ENCODE measurements at places on chromosomes 5 and 9.

DNA sequence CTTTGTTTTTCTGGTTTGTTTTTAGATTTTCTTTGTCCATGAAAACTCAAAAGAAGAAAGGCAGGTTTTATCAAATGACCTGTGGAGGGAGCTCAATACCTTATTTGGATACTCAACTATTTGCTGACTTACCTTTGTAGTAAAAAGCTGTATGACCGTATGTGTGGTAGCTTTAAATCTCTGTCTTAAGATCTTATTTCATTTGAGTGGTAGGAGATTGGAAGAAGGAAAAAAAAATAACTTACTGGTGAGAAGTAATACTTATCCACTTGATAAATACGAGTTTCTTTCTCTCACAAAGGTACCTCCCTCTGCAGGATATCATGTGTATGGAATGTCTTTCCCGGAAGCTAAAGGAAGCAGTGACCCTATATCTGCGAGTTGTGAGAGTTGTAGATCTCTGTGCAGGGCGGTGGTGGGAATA lies 15.0 kb downstream of the FBXO38 start:
- DNase-seq = no peak

GRCh38 chr5:56083286-56083854 lies 88.6 kb upstream of the IL6ST start:
- no peak for DNase-seq

GRCh38 chr5:74034733-74035132 lies 408.7 kb downstream of the ARHGEF28 start:
- peak; percentile 42 for DNase-seq

DNA sequence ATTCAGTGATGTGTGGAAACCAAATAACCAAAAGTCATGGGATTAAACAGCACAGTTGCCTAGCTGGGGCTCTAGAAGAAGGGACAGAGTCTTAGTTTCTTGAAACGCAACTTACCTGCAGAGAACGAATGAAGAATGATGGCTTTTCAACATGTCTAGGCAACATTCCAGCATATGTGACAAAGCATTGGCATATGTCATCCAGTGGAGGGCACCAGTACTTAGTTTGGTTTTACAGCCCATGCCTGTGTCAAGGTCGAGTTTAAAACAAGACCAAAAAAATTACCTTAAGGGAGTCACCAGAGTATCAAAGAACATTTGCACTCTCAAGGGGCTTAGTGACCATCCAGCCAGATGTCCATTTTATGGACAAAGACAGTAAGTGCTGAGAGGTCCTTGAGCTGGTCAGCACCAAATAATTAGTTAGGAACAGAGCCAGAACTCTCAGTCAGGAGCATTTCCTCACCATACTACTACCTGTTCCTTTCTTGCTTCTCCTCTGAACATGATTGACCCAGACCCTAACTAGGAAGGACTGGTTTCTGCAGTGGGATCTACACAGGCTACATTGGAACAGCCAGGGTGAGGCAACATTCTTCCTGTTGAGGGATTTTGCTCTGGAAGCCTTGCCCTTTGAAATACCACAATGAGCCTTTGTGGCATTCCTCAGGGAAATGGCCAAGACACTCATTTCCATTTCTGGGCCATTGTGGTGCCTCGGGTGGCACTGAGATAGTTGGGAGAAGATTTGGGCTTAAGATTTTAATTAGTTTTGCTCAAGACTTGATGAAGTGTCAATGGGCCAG lies 75.4 kb upstream of the ANKH start:
- DNase-seq = no peak

DNA sequence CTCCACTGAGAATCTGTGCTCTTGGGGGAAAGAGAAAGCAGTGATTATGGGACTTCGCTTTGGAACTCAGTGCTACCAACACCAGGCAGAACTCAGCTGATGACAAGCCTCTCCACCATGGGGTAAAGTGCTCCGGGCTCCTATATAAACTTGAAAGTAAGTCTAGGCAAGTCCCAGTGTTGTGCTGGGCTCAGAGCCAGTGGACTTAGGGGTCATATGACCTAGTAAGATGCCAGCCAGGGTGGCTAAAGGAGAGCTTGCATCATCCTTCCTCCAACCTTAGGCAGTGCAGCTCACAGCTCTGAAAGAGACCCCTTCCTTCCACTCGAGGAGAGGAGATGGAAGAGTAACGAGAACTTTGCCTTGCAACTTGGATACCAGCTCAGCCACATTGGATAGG lies 35.1 kb upstream of the FREM1 start:
- no peak for DNase-seq

DNA sequence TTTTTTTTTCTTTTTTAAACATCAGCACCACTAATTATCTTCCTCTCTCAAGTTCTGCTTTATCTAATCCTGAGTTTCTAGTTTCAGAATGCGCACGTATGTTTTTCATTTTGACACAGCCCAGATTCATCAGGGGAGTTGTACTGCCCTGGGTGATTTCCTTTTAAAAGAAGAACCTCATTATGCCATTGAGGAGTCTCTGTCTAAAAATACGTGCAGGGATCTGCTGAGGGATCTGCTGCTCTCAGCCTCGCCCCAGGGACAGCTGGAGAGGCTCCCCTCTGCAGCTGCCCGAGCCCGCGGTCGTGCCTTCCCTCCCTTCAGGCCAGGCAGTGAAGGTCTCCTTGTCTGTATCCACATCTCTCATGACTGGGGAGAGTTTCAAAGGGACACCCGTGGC lies 273.1 kb downstream of the ARHGEF28 start:
- no peak for DNase-seq

GRCh38 chr5:156759156-156759555 lies 90.9 kb upstream of the PPP1R2B start:
- DNase-seq = no peak

DNA sequence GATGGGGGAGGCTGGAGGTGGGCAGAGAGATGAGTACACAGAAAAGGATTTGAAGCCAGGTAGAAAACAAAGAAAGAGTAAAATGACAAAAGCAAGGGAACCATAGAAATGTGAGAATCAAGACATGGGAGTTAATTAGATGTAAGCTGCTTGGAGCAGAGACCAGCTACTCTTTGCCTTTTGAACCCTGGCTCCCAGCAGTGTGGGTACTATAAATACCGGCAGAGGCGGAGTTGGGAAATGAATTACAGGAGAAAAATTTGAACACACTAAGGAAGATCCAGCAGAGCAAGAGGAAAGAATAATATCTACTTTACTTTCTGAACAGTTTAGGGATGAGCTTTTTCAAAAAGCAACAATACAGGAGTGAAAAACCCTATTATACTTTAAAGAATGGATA lies 36.5 kb downstream of the KIF24 start:
- no peak for DNase-seq

DNA sequence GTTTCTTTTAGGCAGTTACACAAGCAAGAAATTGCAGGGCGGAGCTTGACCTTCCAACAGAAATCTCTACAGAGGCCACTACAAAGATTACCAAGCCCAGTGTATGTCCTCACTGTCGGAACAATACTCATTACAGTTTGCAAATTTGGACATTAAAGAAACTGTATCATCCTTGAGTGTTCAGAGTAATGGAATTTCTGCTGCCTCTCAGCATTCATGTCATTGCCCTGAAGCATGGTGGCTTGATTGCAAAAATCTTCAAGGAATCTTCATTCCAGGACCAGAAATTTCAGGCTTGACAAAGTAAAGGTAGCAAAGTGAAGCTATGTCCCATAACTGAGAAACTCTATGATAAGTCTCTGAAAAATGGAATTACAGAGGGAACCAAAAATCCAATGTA lies 134.6 kb upstream of the MAP3K1 start:
- DNase-seq = no peak

DNA sequence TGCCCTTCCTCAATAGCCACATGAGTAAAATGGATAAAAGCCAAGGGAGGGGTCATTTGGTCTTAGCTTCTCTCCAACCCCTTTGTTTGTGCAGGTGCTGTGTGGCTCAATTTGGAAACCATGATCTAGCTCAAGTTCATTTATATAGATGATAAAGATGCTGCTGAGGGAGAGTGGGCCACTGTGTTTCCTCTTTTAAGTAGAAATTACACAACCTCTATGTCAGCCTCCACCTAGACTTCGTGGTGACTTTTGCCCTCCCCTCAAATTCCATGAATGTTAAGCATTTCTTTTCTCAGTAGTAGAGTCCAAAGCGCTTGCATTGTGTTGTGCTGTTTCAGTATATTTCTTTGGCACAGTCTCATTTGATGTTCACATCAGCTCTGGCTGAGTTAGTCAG lies 241.4 kb downstream of the ARHGAP26 start:
- no peak for DNase-seq

DNA sequence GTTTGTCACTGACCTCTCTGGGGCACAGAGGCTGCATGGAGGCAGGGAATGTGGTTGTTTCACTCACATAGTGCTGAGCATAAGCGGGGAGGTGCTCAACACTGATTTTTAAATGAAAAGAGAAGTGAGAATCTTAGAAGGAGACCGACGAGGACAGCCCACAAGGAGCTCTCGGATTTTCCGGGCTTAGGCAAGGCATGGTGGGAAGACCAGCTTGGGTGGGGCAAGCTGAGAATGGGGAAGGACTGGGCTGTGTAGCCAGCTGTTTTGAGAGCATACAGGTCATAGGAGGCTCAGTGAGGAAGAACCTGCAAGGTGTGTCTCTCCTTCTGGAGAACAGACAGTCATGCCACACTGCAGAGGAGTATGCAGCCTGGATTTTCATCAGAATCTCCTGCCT lies 86.0 kb upstream of the TNFSF8 start:
- no peak for DNase-seq

- no peak for DNase-seq
Observed at GRCh38 chr9:137176302-137177182, 4.7 kb upstream of the TMEM210 start.

- DNase-seq = no peak
Observed at GRCh38 chr9:137046088-137046787, at the start of gene NPDC1. NPDC1 (minus strand) TSS chr9:137046177; CDS start chr9:137045989, 188 bp downstream.

DNA sequence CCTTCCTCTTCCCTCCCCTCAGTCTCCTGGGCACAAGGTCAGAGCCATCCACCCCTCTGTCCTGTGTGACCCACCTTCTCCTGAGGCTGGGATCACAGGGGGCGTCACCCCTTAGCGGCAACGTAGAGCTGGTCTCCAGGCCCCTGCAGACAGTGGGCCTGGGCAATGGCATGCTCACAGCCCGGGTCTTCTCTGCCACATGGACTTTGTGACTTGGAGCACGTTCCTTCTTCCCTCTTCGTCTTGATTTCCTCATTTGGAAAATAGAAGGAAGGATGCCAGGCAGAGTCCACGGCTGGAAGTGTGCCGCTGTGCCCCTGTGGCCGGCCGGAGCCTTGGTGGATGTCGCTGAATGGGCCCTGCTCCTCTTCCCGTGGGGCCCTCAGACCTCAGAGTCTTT lies 10.0 kb downstream of the RXRA start:
- DNase-seq = no peak

DNA sequence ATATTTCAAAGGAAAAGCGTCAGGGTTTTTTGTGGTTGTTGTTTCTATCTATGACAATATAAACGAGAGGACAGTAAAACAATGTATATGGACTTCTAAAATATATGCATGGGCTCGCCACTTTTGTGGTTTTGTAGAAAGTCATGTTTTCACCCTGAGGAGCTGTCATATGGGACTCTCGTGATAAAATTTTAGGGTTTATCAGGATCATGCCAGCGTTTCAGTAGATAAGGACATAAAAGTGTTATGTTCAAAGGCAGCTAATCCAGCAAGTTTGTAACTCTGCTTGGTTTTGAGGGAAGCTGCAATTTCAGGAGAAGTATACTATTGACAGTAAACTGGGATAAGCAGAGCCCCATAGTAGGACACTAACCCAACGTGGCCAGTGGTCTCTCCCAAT lies 120.3 kb downstream of the CDC42SE2 start:
- DNase-seq = no peak

DNA sequence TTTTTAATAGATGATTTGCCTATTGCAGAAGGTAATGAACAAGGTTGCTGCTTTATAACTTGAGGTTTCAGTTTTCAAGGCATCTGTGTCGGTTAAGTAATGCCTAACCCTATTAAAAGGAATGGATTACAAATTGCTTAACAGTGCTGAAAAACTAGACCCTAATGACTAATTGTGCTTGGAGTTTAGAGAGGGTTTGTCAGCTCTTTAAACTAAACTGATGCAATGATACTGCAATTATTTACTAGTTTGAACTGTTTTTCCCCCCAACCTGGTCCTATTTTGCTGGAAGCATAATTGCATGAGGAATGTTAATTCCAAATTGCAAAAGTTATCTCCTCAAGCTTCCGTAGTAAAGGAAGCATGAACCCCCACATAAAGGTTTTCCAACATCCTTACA lies 39.3 kb upstream of the TLX3 start:
- DNase-seq = peak; percentile 92

DNA sequence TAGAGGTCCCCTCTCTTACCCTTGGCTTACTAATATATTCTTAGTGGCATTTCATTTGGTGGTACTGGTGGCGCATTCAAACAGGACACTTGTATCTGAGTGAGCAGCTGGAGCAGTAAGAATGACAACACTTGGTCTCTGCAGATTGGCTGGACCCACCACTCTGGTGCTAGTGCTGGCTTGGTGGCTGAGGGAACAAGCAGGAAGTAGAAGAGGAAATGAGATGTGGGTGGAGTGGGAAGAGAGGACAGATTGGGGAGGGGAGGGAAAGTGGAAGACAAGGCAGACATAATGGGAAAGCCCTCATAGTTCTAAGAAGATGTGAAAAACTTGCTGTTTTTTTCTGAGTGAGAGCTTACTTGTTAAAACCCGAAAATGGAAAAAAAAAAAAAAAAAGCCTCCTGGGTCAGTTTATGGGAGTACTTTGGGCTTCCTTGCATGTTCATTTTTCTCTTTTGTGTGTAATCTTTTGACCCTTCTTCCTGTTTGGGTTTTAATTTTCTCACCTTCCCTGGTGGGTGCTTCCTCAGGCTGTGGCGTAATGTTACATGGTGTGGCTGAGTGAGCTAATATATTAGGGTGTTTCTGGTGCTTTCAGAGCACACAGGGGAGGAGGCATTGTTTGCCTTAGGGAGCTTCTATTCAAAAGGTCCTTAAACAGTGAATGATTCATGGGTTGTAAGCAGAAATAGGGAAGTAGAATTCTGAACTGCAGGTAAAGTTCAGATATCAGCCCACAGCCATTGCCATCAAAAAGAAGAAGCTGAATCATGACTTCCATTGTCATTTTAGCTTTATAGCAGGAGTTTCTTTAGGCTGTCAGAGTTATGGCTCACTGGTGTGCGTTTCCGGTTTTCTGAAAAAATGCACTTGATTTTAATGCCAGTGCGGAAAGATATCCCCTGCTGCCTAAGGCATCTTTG lies 52.3 kb downstream of the TLE4 start:
- no peak for DNase-seq

GRCh38 chr9:36145970-36146369 lies 9.4 kb downstream of the GLIPR2 start:
- DNase-seq = no peak

- peak; percentile 29 for DNase-seq
Observed at GRCh38 chr9:131019388-131020239, 10.6 kb downstream of the LAMC3 start.

GRCh38 chr5:15044521-15044920 lies 172.9 kb upstream of the ANKH start:
- no peak for DNase-seq
